GOT3 (cell line): ENCODE measurements at places on chromosomes 6 and 20.

DNA sequence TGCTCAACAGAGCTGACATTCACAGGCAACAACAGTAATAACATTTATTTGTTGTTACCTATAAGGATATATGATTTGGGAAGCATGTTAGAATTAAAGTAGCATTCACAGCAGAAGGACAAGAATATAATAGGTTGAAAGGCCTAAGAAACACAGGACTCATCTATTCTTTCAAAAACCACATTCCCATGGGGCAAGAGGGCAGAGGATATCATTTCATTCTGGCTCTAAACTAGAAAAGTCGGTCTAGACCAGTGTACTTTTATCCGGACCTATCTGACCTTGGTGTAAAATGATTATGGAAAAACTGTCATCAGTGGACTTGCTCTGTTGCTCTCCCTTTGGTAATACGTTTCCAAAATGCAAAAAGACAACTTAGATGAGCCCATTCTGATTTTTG lies 914.7 kb upstream of the CITED2 start:
- DNase-seq, result no peak

DNA sequence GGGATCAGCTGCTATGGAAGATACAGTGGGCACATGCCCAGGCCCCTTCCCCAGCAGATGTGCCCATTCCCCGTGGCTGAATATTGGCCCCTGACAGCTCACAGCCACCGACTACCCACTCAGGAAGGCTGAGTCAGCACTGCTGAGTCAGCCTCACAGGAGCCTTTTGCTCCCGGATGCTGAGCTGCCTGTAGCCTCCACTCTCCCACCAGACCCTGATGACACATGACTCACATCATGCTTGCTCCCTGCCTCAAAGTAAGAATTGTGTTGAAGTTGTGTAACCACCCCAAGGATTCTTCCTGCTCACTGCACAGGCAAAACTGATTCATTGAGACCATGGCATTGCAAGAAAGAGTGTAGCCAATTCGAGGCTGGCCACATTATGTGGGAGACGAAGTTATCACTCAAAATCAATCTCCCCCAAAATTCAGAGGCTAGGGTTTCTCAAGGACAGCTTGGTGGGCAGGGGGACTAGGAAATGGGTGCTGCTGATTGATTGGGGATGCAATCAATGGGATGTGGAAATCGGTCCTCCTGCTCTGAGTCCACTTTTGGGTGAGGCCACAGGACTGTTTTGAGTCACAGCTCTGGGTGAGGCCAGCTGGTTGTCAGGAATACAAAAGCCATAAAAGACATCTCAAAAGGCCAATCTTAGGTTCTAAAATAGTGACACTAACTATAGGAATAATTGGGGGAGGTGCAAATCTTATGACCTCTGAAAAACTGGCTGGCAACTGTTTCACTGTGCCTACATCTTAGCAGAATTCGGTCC lies 556.6 kb upstream of the CDH4 start:
- DNase-seq, result no peak

- DNase-seq, result no peak
Measured at GRCh38 chr6:130525408-130525807, 159.6 kb downstream of the TMEM200A start.

DNA sequence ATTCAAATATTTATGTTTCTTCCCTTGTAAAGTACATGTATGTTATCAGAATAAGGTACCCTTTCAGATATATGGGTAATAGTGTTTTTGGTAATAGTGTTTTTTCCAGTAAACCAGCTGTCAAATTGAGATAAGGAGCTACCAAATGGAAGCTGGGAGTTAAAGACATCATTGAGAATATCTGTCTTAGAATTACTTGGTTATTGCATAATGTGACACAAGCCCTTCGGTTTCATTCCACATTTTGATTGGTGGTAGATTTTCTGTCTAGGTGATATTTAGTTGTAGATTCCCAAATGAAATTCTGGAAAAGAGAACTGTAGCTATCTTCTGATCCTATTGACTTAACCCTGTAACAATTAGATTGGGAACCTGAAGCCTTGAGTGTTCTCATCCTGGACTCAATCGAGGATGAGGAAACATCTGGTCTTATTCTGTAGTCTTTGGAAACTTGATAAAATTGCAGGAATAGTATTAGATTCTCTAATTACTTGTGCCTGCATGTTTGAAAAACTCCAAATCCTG lies 75.1 kb upstream of the SYNJ2 start:
- no peak for DNase-seq
